ENCODE measurements at places on chromosomes 12 and 14.

GRCh38 chr12:92987846-92988621, 58.9 kb upstream of the EEA1 start:
- no peak for DNase-seq

DNA sequence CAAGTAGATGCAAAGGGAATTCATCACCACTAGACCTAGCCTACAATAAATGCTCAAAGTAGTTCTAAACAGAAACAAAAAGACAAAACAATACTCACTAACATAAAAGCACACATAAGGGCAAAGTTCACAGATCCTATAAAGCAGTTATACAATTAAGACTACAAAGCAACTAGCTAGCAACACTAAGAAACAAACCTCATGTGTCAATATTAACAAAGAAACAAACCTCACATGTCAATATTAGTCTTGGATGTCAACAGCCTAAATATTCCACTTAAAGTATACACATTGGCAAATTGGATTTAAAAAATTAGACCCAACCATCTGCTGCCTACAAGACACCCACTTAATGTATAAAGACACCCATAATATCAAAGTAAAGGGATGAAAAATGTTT, 152.7 kb downstream of the KCNK10 start:
- no peak for DNase-seq

- no peak for DNase-seq
These were observed 84.9 kb upstream of the PDE3A start for GRCh38 chr12:20283482-20283881.

DNA sequence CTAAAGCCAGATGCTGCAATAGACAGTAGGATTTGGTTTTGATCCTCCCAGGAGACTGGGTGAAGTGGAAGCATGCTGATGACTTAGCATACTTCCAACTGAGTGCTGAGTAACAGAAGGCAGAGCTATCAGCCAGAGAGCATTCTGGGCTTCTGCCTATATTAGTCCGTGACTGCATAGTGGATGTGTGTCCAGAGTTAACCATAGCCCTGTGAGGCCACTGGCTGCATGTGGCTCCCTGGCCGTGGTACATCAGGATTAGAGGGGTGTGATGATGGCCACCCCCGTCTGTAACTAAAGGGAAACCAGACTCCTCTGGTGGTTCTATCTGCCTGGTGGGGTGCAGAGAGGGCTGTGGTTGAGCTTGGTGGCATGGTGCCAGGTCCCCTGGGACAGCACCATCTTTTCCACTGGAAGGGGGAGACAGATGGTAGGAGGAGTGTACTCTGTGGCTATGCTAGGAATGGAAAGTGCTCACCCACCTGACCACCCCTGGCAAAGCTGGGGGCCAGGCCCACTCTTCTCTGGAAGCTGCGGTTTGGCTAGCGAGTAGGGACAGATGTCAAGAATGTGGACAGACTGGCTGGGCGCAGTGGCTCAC, 27.4 kb downstream of the ABCD4 start:
- no peak for DNase-seq

DNA sequence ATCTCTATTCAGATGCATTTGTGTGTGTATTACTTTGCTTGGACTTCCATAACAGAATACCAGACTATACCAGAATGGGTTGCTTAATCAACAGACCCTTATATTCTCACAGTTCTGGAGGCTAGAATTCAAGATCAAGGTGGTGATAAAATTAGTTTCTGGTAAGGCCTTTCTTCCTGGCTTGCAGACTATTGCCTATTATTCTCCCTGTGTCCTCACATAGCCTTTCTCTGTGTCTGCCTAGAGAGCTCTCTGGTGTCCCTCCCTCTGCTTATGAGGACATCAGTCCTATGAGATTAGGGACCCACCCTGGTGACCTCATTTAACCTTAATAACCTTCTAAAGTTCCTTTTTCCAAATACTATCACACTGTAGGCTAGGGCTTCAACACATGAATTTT, 106.0 kb downstream of the FAR2 start:
- no peak for DNase-seq

DNA sequence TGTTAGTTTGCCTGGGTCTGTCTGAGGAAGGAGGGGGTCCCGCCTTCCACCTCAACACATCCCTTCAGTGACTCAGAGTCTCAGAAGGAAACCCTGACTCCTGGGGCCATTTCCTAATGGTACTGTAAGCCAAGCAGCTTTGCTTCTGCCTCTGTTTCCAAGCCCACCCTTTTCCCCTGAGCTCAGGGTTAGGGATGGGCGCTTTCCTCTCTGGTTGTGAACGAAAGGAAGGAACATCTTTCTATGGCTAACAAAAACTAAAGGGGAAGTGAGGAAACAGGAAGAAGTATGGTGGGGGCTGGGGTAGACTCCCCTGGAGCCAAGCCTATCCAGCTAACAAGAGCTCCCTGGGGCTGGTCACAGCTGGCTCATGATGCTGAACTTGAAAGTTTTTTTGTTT, 11.6 kb upstream of the UNC119B start:
- no peak for DNase-seq

- no peak for DNase-seq
These were observed 16.1 kb upstream of the NR4A1 start for GRCh38 chr12:52035190-52035589.

- DNase-seq = no peak
These were observed 143.4 kb upstream of the CDKN3 start for GRCh38 chr14:54253195-54253947.

DNA sequence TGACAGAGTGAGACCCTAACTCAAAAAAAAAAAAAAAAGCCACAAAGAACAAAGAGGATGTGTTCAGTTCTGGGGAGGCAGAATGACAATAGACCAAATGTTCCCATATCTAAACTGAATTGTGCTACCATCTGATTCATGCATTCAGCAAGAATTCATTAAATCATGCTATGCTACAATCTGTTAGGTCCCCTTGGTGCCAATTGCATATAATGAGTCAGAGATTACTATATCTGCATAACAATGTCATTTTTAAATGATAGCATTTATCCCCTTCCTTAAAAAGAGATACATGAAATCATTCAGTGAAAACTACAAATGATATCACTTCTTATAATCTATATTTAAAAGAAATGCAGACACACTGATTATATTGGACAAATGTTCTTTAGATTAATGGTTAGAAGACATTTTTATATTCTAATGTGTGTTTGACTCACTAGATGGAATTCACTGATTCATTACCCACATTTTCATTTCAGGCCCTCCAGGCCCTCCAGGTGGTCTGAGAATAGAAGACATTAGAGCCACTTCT, 207.6 kb upstream of the PDZRN4 start:
- no peak for DNase-seq

All from D721Med (cell line).